Right cardiac atrium (tissue), 5 donors: ENCODE measurements at places on chromosomes 7 and 10. TPM values are rescaled to one million over a fixed set of nuclear protein-coding genes. Genes with fewer than 3 reads are reported as not detected.
A peak's percentile ranks its signal among the peaks of the same experiment; 100 is the strongest.

Gene DIP2C
- 28.4 TPM for total RNA-seq

Gene SLC25A40
- total RNA-seq, result 25.8 TPM

DNA sequence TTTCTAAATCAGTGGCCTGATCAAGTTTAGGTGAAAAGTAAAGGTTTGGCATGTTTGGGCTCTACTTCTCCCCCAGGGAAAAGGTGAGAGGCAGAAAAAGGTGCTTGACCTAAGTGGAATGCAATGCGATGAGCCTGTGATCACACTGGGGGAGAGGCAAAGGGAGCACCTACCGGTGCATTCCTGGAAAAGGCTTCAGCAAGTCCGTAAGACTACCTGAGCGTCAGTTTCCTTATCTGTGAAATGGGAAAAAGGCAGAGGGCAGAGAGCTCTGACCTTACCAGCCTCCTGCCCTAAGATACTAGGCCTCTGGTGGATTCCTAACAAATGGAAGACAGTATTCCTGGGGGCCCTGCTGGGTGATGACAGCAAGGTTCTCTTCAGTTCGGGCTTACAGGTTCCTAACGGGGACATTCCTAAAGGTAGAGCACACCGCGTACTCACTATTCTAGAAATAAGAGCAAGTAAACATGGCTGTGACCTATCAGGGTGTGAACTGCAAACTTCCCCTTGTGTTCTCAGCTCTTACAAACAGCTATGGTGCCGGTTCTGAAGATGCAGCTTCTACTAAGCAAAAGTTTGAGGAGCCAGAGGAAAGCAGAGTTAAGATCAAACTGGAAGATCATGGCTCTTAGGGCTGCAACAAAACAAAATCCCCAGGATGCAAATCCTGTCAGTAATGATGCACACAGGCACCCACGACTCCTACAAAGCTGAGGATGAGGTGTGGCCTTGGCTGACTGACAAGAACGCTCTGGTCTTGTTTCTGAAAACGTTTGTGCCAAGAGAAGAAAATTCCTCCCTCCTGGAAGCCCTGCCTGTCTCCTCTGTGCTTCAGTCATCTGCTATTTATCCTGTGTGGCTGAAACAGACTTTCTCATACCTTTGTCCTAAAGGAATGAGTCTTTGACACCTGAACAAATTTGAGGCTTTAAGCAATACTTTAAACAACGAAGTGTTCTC, 13.3 kb upstream of the ACSL5 start:
- peak; percentile 62 for DNase-seq

DNA sequence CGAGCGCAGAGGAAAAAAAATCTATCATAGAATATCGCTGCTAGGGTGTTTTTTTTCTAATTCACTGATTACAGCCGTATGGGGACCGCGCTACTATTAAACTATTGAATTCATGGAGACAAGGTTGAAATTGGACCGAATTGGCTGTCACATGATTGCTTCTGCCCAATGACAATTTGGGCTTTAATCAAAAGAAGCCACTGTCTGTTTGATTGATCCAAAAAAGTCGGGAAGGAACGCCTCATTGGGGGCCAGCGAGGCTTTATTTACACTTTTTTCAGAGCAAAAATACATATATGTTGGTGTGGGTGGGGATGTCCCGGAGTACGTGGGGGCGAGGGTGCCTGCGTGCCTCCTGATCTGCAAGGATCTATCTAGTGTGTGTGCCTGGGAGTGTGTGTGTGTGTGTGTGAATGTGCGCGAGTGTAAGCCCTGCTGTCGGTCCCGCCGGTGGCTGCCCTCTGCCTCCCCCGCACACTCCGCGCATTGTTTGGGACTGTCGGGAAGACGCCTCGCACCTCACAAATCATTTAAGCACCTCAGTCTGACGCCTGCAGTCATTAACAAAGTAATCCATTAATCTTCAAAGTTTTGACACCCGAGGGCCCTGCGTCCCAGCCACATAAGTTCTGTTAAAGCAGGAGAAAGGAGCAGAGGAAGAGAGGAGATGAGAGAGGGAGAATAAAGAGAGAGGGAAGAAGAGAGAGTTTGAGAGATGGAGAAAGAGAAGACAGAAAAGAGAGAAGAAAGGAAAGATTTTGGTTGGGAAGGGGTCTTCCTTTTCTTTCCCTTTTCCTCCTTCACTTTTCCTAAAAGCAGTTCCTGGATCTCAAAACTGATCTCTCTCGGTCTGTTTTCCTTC, at the start of gene HOXA2:
TSS of gene HOXA2 (minus strand) at position 103 of the 862 bp plus-strand sequence. CDS start 183 bp downstream, outside the sequence.
- peak; percentile 57 for DNase-seq

DNA sequence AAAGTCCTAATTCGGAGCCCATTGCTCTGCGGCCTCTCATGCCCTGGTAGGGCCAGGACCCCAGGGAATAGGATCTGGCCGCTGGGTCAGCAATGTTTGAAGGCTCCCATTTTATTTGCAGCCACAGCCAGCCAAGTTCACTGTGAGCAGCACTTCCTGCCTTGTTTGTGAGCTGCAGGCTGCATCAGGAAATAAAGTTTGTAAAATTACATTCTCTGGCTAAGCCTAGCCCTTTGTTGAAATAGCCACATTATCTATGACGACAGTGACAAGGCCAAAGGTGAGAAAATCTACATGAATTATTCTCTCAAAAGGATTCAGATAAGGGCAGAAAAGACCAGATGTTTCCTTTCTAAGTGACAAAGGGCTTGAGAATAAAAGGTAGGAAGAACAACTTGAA, 23.7 kb upstream of the ITGB1 start:
- DNase-seq, result peak; percentile 50

Gene OR2AE1
- not detected for total RNA-seq

- no peak for DNase-seq
These were observed 51.1 kb downstream of the ASB13 start for GRCh38 chr10:5615316-5615715.

- DNase-seq, result no peak
These were observed 3.5 kb upstream of the CALML5 start for GRCh38 chr10:5502571-5503476.

DNA sequence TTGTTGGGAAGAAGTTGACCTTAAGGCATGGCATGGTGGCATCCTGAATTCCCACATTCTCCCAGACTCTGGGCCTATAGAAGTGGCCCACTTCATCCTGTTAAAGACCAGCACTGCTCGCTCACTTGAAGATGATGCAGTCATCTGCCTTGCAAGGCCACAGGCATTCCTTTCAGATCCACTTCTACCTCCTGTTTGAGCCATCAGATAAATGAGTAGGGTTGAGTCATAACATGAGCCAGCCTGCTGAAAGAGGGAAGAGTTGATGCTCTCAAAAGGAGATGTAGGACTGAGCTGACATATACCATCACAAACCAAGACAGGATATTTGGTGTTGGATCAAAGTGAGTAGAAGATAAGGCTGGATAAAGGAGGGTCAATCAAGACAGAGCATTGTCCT, 1.5 kb upstream of the EBLN1 start:
- DNase-seq, result no peak

DNA sequence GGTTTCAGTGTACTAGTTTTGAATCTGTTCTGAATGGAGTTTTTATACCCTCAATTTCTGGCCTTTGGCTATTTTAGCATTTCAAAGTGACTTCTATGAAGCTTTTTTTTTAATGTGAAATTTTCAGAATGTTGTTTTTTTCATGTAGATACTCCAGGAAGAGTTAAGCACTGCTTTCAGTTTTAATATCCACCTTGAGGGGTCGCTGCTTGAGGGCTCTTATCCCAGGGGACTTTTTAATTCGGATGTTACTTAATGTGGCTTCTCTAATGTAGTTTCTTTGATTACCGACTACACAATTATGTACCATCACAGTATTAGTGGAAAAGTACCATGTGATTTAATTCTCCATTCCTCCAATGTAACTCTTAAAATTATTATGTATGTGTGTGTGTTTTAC, 5.2 kb downstream of the IFIT5 start:
- no peak for DNase-seq

GRCh38 chr7:6571160-6571779, 6.0 kb upstream of the ZDHHC4 start:
- no peak for DNase-seq

DNA sequence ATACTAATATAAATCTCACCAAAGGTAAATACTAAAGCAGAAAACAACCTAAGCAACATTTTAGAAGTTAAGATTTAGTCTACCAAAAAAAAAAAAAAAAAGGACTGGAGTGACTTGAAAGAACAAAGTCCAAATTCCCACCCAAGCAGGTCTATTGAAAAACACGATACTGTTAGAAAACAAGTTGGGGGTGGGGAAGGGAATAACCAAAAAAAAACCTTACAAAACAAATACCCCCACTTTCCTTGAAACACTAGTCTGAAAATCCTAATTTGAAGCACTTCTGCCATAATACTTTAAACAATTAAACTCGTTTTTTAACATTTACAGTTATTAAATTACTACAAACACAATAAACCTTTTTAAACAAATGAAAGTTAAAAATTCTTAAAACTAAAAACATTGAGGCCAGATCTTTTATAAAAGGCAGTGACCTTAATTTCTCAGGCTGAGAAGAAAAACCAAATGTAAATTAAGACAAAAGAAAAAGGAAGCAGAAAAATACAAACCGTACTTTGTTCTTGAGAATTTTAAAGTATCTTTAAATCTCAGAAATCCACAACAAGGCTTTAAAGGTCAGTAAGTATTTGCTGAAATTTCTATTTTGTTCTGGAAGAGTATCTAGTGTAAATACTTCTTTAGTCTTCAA, 135.1 kb downstream of the NRBF2 start:
- no peak for DNase-seq

GRCh38 chr7:155555116-155555695, 8.8 kb upstream of the CNPY1 start:
- no peak for DNase-seq

- no peak for DNase-seq
These were observed 37.4 kb downstream of the GOT1 start for GRCh38 chr10:99393036-99393435.

DNA sequence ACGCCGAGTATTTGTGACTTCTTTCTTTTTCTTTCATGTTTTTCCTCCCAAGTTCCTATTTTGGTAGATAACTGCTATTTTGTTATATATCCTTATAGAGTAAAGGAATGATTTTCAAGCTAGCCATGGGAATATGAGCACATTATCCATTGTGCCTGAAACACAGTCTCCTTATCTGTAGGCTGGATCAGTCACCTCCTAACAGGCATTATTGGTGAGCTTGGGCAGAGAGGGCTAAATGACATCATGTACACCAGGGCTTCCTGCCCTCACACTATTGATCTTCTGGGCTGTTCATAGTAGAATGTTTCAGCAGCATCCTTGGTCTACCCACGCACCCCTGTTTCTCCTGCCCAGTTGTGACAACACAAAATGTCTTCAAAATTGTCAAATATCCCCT, 88.1 kb upstream of the CTBP2 start:
- no peak for DNase-seq

Gene LRRC4
- 13.8 TPM for total RNA-seq

Gene HOXA4
- 2.2 TPM for total RNA-seq

DNA sequence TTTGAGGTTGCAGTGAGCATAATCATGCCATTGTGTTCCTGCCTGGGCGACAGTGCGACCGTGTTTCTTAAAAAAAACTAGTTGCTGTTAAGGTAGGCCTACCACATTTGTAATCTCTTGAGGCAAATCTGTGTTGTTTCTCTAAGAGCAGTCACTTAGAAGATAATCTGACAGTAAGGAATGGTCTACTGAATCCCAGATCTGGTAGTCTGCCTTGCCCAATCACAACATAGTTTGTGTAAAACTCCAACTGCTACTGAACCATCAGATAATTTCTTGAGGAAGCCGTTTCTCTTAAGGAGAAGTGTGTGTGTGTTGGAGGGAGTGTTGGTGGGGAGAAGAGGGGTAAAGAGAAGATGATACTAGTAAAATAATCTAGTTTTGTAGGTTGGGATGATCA, 5.0 kb downstream of the NRF1 start:
- no peak for DNase-seq

DNA sequence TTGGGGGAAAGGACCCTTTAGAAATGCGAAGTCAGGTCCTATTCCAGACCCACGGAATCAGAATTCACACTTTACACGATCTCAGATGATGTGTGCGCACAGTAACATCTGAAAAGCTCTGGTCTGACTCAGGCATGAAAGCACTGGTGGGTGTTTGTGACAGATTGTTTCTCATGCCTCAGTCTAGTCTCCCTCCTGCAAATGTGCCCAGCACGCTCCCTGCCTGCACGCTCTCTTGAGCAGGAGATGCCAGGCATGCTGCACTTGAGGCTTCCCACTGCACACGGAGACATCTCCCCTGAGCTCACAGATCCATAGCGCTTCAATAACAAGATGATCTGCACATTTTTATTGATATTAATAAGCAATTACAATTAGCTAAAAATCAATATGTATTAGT, 23.6 kb upstream of the ZNF37A start:
- no peak for DNase-seq

DNA sequence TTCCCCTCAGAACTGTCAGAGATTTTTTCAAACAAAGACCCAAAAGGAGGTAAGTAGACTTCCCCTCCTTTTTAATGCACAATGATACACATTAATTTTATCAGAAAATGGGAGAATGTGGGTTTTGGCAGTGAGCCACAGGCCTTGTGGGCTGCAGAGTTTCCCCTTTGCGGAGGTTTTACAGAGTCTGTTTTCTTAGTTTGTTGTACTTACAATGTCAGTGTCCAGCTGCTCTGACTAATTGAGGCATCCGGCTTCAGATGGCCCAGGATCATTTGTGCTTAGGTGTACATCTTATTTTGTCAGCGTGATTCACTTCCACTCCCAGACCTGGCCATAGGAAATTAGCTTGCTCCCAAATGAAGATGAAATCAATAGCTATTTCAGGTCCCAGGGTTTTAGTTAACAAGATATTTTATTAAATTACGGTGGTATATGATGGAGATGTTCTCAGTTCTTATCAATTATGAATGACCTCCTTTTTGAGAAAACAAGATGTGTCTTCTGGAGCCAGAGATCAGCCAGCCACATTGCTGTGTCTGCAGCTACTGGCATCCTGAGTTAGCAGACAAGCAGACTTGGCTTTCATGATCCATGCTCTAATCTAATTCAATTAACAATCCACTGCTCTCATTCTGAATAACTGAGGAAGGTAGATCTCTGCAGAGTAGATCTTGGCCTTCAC, 1086.6 kb upstream of the SORCS1 start:
- DNase-seq, result no peak

DNA sequence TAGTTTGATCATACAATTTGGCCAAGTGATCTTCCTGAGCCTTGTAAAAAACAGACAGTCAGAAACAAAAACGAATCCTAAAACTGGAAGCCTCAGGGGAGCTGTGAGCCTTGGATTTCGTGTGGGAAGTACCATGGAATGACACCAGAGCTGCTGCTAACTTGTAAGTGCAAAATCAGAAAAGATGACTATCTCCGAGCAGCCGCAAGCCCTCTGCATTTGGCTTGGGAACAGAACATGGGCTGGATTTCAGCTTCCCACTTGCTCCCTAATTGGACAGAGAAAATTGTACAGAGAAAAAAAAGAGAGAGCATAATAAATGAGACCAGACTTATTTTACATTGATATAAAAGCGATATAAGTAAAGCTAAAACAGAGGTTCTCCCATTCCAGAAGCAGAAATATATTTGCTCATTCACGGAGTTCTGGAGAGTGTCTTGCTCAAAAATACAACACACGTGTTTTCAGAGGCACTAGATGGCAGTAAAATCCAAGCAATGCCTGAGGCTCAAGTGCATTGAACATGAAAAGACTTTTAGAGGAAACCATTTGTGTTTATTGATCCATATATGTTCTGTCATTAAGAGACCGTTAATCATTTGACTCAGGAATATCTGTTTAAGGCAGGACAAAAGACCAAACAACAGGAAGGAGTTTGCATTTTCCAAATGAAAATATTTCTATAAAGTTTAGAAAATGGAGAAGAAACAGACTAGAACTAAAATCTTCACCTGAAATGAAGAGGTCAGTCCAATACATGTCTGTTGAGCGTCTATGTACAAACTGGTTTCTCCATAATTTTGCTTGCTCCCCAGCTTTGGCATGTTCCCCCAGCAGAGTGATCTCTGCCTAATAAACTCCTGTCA, 78.3 kb upstream of the SLC26A5 start:
- no peak for DNase-seq
